ENCODE measurements at places on chromosomes 3 and 15.

GRCh38 chr3:71092665-71093064 lies 490.9 kb downstream of the FOXP1 start:
- DNase-seq = no peak

GRCh38 chr15:65361708-65362459 lies 15.9 kb downstream of the IGDCC3 start:
- DNase-seq = no peak

- no peak for DNase-seq
These were observed 34.6 kb downstream of the GASK1A start for GRCh38 chr3:43013743-43014155.

DNA sequence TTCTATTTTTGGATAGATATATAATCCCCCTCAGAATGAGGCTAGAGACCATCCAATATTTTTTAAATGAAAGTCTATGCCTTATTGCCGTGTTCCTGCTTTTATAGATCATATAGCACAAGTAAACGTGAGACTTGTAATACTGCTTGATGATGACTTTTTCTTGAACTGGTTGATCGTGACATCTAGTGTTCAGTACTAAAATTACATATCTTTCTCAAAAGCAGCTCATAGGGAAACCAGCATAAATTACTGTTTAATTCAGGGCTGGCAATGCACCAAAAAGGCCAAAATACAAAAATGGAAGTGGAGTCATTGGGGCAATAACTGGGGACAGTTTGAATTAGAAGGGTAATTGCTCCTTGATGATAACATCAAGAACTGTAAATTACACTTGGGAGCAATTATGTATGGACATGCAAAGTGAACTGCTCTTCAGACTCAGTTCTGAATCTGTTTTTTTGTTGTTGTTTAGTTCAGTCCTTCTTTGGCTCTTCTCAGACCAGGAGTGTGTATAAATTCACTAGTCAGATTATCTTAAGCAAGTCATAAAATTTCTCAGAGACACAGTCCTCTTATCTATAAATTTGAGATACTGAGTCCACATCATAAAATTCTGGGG lies 325.3 kb downstream of the THSD4 start:
- DNase-seq = no peak

GRCh38 chr3:148605521-148605920 lies 92.2 kb upstream of the AGTR1 start:
- DNase-seq = no peak

Data from right atrium auricular region (tissue), 2 donors.